ENCODE measurements at places on chromosomes 16 and 17.

DNA sequence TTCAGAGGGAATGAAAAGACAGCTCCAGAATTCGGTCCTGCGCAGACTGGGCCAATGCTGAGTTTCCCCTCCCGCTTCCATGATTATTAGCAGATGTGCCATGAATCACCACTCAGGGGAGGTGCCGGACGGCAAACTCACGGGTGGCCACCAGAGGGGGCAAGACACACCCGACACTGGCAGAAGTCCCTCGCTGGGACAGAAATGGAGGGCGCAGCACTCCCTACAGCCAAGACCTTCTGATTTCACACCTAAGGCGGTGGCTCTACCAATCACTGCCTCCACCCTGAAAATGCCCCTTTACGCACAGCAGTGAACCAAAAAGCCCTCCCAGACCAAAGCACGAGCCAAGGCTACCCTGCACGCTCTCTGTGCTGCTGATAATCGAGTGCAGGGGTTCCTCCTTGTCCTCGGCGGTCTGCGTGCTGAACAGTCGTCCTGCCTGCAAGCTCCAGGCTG is 26.8 kb downstream of the TRAP1 start:
- DNase-seq: peak; percentile 6

- no peak for DNase-seq
These were observed 168.2 kb downstream of the VPS53 start for GRCh38 chr17:546456-546855.

DNA sequence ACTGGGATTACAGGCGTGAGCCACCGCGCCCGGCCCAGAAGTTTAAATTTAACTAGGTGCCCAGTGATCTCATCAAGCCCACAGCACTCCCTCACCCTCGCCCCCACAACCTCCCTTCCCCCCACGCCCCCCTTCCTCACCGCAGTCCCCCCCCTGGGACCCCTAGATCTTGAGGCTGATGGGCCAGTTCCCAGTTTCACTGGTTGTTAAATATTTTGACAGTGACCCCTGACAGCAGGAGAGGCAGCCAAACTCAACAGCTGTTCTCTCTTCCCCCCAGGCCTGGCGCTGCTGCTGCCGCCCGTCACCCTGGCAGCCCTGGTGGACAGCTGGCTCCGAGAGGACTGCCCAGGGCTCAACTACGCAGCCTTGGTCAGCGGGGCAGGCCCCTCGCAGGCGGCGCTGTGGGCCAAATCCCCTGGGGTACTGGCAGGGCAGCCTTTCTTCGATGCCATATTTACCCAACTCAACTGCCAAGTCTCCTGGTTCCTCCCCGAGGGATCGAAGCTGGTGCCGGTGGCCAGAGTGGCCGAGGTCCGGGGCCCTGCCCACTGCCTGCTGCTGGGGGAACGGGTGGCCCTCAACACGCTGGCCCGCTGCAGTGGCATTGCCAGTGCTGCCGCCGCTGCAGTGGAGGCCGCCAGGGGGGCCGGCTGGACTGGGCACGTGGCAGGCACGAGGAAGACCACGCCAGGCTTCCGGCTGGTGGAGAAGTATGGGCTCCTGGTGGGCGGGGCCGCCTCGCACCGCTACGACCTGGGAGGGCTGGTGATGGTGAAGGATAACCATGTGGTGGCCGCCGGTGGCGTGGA is 15.6 kb downstream of the QPRT start:
- DNase-seq: no peak

DNA sequence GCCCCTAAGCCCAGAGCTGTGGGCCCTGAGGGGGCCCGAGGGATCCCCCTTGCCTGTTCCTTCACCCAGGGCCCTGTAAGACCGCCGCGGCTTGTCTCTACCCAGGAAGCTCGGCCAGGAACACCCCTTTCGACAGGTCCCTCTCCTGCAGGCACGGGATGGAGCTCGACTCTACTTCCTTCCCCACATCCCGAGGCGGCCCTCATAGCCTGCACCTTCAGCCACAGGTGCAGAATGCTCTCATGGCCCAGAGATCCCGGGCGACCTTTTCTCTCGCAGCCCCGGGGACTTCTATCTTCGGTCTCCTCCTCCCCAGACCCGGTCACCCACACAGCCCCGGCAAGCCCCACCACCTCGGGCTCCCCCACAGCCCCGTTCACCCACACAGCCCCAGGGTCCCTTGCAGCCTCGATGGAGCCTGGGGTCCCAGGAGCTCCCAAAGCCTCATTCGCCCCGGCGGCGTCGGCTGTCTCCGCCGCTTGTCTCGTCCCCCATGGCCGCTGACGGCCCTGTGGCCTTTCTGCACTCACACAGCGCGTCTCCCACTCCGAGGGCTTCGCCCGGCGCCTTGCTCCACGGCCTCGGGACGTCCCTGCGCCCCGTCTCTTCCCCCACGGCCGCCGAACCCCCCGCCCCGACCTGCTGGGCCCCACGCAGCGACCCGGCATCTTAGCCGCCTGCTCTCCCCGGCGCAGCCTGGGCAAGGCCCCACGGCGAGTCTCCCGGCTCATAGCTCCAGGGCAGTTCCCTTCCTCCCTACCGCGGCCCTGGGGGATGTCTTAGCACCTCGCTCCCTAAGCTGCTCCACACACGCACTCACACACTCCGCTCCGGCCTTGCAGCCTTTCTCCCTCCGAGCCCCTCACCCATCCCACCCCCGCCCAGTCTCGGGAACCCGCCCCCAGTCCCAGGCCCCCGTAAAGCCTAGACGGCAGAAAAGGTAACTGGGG is 650 bp downstream of the KIAA0753 start:
- DNase-seq: no peak

DNA sequence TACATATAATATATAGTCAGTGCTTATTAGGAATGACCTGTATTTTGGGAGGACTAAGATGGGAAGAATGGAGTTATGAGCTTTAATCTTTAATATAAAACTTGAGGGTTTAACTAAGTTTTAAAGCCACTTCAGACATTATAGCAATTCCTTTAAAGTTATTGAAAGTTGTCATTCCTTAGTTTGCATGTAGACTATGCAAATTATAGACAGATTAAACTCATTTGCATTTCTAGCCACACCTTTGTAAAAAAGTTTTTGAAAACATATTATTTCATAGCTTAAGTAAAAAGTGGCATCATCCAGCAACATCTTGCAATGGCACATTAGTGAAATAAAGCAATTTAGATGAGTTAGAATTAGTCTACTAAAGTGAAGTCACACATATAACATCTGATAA is 49.8 kb downstream of the C17orf58 start:
- no peak for DNase-seq

- no peak for DNase-seq
These were observed 135.6 kb downstream of the PARN start for GRCh38 chr16:14494396-14494966.

DNA sequence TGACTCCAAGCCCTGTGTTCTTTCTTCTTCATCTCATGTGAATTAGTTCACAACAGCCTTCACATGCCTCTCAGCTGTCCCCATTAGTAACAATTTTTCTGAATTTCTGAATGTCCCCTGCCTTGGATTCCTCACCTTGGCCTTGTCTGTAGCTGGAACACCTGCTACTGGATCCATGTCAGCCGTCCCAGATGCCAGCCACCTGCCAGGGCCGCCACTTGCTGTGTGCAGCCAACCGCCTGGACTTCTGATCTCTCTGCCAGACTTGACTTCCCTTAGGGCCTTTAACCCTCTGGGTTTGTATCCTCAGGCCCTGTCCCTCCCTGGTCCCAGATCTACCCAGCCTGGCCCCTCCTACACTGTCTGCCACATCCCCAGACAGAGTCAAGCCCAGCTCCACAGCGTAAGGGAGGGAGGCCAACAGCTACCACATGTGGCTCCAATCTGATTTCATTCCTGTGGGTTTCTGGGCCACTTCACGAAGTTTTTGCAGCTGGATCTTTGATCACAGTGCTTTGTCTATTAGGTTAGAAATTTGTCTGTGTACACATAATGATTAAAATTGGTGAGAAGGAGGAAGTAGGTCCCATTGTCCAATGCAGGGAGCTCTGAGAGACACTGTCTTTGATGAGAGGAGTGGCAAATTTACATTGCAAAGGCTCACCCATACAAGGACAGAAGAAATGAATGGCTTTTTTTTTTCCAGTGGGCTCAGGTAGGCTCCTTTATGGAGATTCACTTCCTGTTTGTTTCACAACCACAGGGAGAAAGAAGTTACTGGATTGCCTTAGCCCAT is 15.3 kb downstream of the MPP2 start:
- DNase-seq: no peak

GRCh38 chr16:82900559-82900958 is 273.8 kb downstream of the CDH13 start:
- DNase-seq: no peak

- no peak for DNase-seq
These were observed 4.0 kb upstream of the GGNBP2 start for GRCh38 chr17:36540696-36541095.

DNA sequence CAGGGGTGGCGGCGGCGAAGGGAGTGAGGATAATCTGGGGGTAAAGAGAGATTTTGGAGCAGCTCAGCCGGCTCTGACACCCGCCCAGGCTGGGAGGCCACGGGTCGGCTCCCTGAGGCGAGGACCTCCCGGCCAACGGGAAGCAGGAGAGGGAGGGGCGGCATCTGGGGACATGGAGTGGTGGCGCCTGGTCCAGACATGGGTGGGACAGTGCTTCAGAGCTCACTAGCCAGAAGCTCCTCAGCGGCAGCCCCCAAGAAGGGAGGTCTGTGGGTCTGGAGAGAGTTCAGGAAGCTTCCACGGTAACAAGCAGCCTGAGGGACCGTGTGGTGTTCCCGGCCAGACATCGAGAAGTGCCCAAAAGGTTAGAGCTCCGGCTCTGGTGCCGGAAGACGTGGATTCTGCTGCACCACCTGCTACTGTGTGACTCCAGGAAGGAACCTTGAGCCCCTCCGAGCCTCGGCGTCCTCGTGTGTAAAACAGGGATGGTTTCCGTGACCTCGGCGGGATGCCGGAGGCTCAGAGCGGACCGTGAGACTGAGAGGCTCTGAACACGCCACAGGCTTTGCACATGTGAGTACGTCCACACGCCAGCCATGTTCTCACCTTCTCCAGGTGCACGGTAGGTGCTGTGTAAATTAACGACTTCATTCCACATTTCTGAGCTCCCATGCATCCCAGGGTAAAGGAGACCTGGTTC is 56.9 kb downstream of the TIMM22 start:
- no peak for DNase-seq

DNA sequence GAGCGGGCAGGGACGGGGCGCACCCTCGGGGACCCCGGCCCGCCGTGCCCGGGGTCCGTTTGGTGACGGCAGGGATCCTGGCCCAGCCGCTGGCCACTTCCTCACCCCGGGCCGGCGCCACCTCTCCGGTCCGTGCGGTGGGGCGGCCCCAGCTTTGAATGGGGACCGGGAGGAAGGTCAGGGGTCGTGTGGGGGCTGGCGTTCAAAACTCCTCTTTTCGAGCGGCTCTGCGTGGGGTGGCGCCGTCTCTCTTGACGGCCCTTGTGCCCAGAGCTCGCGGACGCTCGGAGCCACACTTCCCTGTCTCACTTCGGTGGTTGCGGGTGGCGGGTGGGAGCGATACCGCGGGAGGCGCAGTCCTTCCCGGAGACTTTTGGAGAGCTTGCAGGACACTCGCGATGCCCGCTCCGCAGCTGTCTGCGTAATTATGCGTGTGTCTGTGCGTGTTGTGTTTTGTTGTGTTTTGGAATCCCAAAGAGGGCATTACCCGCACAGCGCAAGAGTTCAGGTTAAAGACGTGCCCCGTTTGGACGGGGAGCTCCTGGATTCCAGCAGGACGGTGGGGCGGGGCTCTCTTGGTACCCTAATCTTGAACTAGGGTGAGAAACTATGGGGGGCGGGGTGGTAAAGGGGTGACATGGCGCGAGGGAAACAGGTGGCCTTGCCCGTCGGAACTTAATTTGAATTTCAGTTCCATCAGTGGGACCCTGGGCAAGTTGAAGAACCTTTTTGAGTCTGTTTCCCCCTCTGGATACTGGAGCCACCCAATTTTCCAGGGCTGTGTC is 637 bp downstream of the PLCG2 start:
- no peak for DNase-seq

DNA sequence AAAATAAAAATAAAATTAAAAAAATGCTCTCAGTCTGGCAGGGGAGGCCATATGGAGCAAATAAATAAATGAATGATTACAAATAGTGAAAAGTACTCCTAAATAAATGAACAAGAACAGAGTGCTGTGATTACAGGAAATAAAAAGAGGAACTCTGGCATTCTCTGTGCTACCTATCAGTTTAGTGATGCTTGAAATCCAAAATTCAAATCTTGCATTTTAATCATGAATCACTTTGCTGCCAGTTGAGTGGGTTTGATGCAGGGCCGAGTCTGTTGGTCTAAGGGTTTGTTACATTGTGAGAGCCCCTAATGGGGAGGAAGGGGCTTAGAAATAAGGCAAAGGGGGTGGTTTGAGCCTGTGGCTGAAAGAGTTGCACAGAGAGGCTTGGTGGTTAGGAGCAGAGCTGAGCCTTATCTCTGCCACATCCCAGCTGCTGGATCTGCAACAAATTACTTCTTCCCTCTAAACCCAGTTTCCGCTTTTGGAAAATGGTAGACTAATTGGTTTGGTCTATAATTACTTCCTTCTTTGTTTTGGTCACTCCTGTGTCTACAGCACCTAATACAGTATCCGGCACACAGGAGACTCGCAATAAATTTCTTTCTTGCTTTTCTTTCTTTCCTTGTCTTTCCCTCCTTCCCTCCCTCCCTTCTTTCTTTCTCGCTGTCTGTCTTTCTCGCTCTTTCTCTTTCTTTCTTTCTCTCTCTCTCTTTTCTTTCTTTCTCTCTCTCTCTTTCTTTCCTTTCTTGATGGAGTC is 6.3 kb upstream of the ABCC1 start:
- no peak for DNase-seq

Measured in NCI-H748 treated with DMSO at 0.1 percent for 48 hours (cell line).